ENCODE measurements at places on chromosomes 12 and 14.

DNA sequence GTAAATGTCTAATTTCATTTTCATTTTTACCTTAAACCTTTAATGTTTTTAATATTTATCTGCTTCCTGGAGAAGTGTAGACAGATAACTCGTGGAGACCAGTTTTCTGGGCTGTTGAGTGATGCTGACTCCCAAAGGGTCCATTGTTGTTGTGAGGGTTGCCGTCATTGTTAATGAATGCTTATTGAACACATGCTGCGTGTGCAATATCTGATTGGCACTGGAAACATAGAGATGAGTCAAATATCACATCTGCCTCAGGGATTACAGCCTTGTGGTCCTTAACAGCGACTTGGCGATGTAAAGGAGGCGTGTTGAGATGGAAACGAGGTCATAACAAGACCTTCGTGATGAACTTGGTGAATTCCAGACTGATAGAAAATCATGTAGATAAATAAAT is 85.9 kb downstream of the FBXW8 start:
- peaks cover 13% of the 10 kb centered on the region for H3K4me1 ChIP-seq
- no peak for DNase-seq
- H3K27me3 ChIP-seq, result no peaks in the 10 kb centered on the region
- peaks cover 9% of the 10 kb centered on the region for H3K36me3 ChIP-seq

DNA sequence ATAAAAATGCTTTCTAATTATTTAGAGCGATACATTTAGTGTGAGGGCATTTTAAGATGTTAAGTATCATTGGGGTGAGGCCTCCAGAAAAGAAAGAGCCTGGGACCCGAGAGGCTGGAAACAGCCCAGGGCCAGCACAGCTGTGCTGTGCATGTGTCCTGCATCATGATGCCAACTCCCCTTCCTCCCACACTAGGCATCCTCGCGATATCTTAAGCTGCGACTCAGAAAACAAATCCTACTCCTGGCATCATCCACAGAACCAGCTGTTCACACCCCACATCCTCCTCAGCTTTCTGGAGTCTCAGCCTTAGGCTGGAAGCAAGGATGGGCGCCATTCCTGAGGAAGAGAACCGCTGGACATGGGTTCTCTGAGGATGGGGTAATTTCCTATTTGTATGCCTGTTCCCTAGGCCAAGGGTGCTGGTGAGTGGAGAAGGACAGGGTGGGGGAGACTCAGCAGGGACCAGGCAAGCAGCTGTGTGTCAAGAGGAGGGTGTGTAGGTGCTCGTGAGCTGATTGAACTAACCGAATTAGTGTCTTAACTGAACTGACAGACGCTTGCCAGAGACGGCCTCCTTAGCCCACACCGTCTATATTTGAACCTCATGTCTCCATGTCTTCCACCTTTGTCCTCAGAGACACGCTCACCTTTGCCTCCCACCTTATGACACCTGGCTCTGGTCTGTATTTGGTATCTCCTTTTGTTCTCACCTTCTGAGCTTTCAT is 15.6 kb upstream of the MCRS1 start:
- H3K27ac ChIP-seq, result peak overlapping the region; percentile 23
- H3K36me3 ChIP-seq, result no peaks in the 10 kb centered on the region
- no peak for DNase-seq
- no peaks in the 10 kb centered on the region for H3K27me3 ChIP-seq
- no peak overlapping the region for H3K4me3 ChIP-seq

- peak within 1 kb of the TSS; percentile 96 for H3K27ac ChIP-seq
- peak; percentile 93 for DNase-seq
- H3K4me1 ChIP-seq, result peaks cover 68% of the 10 kb centered on the region
- H3K4me3 ChIP-seq, result peak within 1 kb of the TSS; percentile 78
These were observed at the start of gene TCP11L2 for GRCh38 chr12:106302401-106303201. TCP11L2 (plus strand) TSS chr12:106302733; CDS start chr12:106311076, 8,343 bp downstream.

GRCh38 chr12:112308161-112308560 is 74.1 kb downstream of the HECTD4 start:
- peaks cover 79% of the 10 kb centered on the region for H3K36me3 ChIP-seq
- no peaks in the 10 kb centered on the region for H3K27me3 ChIP-seq
- H3K4me1 ChIP-seq, result peaks cover 9% of the 10 kb centered on the region
- DNase-seq, result no peak

DNA sequence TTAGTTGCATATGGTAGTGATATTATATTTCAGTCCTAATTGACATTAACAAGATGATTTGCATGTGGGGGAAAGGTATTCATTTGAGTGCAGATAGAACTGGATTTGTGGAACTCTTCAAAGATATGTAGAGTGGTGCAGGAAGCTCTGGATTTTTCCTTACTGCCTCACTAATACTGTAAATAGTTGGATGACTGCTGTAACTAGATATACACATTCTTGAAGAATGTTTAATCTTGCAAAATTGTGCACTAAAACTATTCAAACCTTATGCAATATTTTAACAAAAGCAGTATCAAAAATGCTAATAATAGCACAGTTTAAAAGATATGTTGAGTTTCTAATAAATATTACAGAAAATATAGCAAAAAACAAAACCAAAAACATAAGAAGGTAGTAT is 43.1 kb upstream of the ATF7IP start:
- no peaks in the 10 kb centered on the region for H3K4me1 ChIP-seq
- no peak overlapping the region for H3K4me3 ChIP-seq
- H3K27me3 ChIP-seq, result no peaks in the 10 kb centered on the region
- DNase-seq, result no peak

DNA sequence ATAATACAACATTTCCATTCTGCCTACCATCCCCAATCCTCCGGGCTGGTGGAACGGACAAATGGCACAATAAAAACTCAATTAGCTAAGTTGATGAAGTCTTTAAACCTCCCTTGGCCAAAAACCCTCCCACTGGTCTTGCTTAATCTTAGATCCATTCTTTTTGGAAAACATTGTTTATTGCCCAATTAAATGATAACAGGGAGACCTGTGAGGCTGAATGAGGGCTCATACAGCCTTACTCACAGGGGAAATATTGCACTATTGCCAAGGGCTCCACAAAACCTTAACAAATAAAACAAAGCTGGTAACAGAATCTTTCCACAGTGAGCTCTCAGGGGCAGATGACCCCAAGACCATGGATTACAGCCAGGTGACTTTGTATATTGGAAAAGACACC is 7.8 kb upstream of the PSMC1 start:
- DNase-seq, result no peak
- H3K4me3 ChIP-seq, result no peak overlapping the region
- no peaks in the 10 kb centered on the region for H3K36me3 ChIP-seq
- H3K4me1 ChIP-seq, result no peaks in the 10 kb centered on the region

DNA sequence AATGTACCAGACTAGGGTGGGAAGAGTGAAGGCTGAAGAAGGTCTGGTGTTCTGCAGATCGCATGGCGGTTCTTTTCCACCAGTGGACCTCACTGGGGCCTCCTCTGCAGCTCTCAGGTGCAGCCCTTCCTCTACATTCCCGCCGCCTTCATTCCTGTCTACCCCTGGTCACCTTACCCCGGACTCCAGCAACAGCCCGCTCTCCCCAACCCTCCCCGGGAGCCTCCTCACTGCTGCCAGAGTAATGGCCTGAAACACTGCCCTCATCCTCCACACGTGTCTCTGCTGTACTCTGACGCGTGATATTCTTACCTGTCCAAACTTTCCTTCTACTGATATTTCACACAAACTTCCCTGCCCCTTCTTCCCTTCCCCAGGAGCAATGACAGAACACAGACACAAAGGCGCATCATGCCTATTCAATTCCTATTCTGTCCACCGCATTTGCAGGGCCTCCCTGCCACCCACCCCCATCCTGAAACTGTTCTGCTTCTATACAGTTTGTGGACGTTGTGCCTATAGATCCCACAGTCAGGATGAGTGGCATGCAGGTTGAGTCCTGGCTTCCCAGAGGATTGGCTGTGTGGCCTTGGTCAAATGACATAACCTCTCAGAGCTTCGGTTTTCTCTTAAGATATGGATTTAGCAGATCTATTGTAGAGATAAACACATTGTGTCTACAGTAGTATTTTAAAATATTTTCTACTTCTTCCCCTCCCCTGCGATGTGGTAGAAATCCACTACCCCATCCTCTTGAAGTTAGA is 1.7 kb upstream of the NUAK1 start:
- H3K27ac ChIP-seq, result peak overlapping the region; percentile 98
- peak overlapping the region; percentile 82 for H3K4me3 ChIP-seq
- DNase-seq, result peak; percentile 16
- H3K27me3 ChIP-seq, result no peaks in the 10 kb centered on the region
- peaks cover 73% of the 10 kb centered on the region for H3K4me1 ChIP-seq
- H3K36me3 ChIP-seq, result no peaks in the 10 kb centered on the region

- H3K4me1 ChIP-seq, result peaks cover 74% of the 10 kb centered on the region
- peak overlapping the region; percentile 93 for H3K27ac ChIP-seq
- H3K36me3 ChIP-seq, result no peaks in the 10 kb centered on the region
These were observed 103.0 kb downstream of the CRADD start for GRCh38 chr12:93780101-93780641.

- H3K4me1 ChIP-seq, result no peaks in the 10 kb centered on the region
- no peaks in the 10 kb centered on the region for H3K27me3 ChIP-seq
- no peak overlapping the region for H3K4me3 ChIP-seq
- no peaks in the 10 kb centered on the region for H3K36me3 ChIP-seq
These were observed 10.0 kb upstream of the AICDA start for GRCh38 chr12:8622646-8623045.

- H3K4me1 ChIP-seq, result peaks cover 13% of the 10 kb centered on the region
- H3K4me3 ChIP-seq, result no peak overlapping the region
- no peaks in the 10 kb centered on the region for H3K36me3 ChIP-seq
- no peak overlapping the region for H3K27ac ChIP-seq
- peaks cover 68% of the 10 kb centered on the region for H3K27me3 ChIP-seq
- DNase-seq, result no peak
These were observed 65.6 kb downstream of the FBXL14 start for GRCh38 chr12:1528791-1529190.

GRCh38 chr12:95051241-95051640 is 22.2 kb downstream of the NR2C1 start:
- H3K27ac ChIP-seq, result no peak overlapping the region
- H3K27me3 ChIP-seq, result no peaks in the 10 kb centered on the region
- H3K4me3 ChIP-seq, result no peak overlapping the region
- no peak for DNase-seq
- peaks cover 54% of the 10 kb centered on the region for H3K36me3 ChIP-seq
- H3K4me1 ChIP-seq, result no peaks in the 10 kb centered on the region

DNA sequence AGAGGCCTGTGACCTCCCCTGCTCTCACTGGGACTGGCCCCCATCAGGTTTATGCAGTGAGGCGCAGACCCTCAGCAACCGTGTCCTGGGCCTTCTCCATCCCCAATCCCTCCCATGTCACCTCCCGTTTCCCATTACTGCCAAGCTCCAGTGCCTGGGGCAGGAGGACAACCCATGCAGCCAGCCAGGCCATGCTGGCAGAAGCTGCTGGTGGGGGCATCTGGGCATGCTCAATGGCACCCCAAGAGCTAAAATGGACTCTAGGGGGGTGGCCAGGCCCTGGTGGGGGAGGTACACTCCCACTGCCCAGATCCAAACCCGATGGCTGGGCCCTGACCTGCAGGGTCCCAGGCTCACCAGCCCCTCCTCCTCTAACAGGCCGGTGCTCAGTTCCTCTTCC is 20.5 kb upstream of the GPR132 start:
- no peak overlapping the region for H3K27ac ChIP-seq
- DNase-seq, result no peak
- no peaks in the 10 kb centered on the region for H3K36me3 ChIP-seq
- no peak overlapping the region for H3K4me3 ChIP-seq
- no peaks in the 10 kb centered on the region for H3K27me3 ChIP-seq

DNA sequence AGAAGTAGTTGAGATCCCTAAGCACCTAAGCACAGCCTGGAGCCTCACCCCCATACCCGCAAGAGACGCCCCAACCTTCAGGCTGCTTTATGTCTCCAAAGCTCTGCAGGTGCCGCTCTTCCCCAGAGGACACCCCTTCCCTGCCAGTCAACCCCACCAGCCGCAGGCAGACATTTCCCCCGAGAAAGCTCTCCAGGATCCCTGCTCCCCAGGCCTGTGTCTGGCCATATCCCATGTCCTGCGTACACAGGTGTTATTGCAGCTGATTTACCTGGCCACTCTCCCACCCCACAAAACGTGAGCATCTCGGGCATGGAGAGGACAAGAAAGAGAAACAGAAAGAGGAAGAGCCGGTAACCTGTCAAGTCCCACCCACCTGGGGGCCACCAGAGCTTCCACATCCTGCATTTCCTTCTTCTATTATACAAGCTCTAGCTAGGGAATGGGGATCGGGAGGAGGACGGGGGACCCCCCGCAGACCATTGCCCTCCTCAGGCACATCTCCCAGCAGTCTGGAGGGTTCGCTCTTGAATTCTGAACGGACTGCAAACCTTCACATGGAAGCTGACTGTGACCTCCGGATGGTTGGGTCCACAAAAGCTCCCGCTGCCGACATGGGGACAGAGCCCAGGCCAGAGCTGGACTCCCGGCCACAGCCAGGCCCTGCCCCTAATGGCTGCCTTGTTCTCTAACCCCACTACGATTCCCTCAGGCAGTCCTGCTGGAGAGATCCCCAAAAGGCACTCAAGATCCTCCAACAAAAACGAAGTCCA is 17.6 kb downstream of the CCDC88C start:
- no peaks in the 10 kb centered on the region for H3K36me3 ChIP-seq
- H3K4me1 ChIP-seq, result peaks cover 55% of the 10 kb centered on the region
- DNase-seq, result no peak
- H3K4me3 ChIP-seq, result peak overlapping the region; percentile 5

- no peaks in the 10 kb centered on the region for H3K36me3 ChIP-seq
- DNase-seq, result no peak
- H3K4me1 ChIP-seq, result no peaks in the 10 kb centered on the region
- H3K4me3 ChIP-seq, result no peak overlapping the region
These were observed 101.3 kb downstream of the ASCL4 start for GRCh38 chr12:107875786-107876185.

DNA sequence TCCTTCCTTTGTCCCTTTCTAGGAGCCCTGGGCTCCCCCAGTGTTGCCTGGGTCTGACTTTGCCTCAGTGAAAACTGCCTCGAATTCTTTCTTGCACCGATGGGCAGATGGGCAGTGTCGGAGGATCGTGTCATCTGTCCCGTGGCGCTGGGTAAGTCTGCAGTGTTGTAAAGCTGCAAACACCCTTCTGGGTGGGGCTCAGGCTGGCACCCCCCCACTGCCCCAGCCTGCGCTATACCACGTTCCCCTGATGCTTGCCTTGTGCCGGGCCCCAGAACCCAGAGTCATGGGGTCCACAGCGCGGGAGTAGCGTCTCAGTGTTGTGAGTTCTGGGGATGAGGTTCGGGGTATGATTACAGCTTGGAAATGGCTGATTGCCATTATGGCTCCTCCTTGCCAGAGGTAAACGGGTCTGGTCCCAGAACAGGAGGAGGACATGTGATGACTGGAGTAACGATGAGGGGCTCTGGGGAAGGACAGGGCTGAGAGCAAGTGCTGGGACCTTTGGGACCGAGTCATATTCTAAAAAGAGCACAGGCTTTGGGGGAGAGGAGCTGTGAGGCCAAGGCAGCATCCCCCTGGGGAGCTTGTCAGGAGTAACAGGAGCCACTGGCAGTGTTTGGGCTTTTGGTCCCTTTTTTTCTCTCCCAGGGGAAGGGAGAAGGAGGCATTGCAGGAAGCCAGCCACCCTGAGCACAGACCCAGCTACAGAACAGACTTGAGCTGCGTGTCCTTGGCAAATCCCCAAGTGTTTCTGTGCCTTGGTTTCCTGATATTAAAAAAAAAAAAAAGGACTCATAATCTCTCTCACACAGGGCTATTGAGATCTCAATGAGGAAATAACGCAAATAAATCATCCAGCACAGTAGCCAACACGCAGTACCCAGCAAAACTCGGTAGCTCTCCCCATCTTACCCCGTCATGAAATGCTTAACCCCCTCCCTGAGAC is 4.3 kb downstream of the RTL1 start:
- peaks cover 10% of the 10 kb centered on the region for H3K4me1 ChIP-seq
- H3K4me3 ChIP-seq, result no peak overlapping the region
- H3K27me3 ChIP-seq, result peaks cover 83% of the 10 kb centered on the region
- no peak for DNase-seq

- H3K4me1 ChIP-seq, result no peaks in the 10 kb centered on the region
- H3K4me3 ChIP-seq, result no peak overlapping the region
- no peak overlapping the region for H3K27ac ChIP-seq
- no peak for DNase-seq
- H3K27me3 ChIP-seq, result no peaks in the 10 kb centered on the region
These were observed 226.7 kb upstream of the ABCD2 start for GRCh38 chr12:39846304-39846703.
